CD4-positive, alpha-beta memory T cell (primary cell): ENCODE measurements at places on chromosomes 12 and 14.
A peak's percentile ranks its signal among the peaks of the same experiment; 100 is the strongest.

DNA sequence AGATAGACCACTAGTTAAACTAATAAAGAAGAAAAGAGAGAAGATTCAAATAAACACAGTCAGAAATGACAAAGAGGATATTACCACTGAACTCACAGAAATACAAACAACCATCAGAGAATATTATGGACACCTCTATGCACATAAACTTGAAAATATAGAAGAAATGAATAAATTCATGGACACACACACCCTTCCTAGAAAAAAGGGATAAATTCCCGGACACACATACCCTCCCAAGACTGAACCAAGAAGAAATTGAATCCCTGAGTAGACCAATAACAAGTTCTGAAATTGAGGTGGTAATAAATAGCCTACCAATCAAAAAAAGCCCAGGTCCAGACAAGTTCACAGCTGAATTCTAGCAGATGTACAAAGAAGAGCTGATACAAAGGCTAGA lies 187.9 kb downstream of the SEC23A start:
- DNase-seq = no peak

GRCh38 chr12:52086366-52086765 lies 6.9 kb downstream of the SMIM41 start:
- no peak for DNase-seq

DNA sequence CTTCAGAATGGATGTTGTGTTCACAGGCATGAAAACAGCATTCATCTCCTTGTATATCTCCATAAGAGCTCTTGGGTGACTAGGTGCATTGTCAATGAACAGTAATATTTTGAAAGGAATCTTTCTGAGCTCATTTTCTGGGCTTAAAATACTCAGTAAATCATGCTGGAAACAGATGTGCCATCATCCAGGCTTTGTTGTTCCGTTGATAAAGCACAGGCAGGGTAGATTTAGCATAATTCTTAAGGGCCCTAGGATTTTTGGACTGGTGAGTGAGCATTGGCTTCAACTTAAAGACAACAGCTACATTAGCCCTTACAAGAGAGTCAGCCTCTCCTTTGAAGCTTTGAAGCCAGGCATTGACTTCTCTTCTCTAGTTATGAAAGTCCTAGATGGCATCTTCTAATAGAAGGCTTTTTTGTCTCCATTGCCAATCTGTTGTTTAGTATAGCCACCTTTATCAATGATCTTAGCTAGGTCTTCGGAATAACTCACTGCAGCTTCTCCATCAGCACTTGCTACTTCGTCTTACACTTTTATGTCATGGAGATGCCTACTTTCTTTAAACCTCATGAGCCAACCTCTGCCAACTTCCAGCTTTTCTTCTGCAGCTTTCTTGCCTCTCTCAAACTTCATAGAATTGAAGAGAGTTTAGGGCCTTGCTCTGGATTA lies 79.6 kb upstream of the PSMA6 start:
- DNase-seq = no peak

DNA sequence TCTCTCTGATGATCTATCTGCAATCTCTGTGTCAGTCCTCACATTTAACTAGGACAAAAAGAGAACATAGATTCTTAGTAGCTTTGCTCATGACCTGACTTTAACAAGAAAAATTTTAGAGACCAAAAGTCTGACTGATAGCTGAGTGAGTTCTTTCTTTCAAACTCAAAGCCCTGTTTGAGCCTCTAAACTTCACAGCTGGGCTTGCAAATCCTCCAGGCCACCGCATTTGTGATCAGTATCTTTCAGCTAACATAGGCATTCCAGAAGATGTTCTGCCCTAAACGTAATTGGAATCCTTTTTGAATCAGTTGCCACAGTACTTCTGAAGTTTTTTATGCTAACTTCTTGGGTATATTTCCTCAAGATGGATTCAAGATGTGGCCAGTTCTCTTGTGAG lies 459.0 kb downstream of the DPF3 start:
- no peak for DNase-seq

GRCh38 chr12:131574395-131574771 lies 136.5 kb upstream of the SFSWAP start:
- DNase-seq = no peak

DNA sequence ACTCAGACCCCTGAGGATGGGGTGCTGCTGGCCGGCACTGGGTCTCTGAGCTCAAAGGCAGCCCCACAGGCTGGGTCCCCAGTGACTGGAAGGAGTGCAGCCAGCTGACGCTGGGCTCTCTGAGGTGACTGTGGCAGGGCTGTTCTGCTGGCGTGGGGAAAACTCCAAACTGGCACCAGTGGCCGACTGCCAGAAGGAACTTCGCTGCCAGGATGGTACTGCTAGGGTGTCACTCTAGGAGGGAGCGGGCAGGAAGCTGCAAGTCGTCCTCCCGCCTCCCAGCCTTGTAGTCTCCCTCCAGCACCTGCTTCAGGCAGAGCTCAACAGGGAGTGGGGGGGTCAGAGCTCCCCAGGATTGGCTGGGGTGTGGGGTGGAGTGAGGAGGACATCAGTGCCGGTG lies 41.3 kb downstream of the CDC42BPB start:
- DNase-seq = no peak

- no peak for DNase-seq
These were observed 14.4 kb upstream of the SDR39U1 start for GRCh38 chr14:24456980-24457379.

DNA sequence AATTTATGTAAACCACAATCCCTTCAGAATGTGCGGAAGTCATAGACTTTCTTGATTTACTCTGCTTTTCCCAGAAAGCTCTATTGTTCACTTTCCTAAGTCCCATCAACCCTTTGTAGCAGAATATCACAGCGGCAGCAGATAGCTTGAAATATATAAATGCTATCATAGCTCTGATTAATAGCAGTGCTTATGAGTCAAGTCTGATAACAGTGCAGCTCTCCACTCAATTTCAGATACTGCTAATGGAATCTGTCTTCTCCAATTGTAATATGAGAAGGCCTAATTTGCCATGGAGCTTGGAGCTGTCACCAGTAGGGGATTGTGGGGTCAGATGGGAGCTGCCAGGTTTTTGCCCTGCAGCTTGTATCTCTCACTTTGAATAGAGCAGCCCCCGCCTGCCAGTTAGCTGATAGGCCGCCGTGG lies 10.9 kb downstream of the TMEM260 start:
- DNase-seq = no peak

DNA sequence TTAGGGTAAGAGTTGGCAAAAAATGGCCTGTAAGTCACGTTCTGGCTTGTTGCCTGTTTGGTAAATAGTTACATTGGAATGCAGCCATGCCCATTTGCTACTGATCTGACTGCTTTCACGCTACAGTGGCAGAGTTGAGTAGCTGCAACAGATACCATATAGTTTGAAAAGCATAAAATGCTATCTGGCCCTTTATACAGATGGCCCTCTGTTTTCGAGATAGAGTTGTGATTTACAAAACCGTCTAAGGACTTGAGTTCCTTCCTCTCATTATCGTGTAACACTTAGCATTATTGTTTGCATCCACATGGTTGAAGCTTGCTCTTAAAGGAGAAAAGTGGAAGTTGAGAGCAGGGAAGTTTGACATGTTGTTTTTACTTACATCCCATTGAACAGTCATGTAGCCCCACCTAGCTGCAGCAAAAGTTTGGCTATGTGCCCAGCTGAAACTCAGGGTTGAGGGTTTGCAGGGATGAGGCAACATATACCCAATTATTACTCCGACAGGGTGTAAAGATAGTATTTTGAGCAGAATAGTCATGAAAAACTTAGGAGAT lies 11.3 kb upstream of the SCFD1 start:
- DNase-seq = no peak

DNA sequence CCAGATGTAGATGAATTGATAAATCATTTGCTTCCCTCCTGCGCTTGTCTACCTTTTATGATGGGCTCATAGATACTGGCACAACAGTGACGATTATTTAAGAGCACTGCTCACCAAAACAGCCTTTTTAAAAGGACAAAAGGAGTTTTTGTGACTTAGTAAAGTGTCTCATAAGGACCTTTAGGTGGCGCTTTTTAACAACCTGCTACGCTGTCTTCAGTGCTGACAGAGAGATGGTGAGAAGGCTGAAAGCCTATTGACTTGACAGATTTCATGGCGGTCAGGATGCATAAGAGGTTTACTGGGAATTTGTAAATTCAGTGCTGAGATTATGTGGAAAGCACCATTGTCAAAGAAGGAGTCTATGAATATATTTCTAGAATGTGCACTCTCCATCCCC lies 87.6 kb downstream of the SLC15A5 start:
- no peak for DNase-seq

GRCh38 chr14:99023371-99023770 lies 248.6 kb downstream of the BCL11B start:
- DNase-seq = no peak

- DNase-seq = no peak
These were observed 43.5 kb downstream of the SVOP start for GRCh38 chr12:108977360-108977759.

- no peak for DNase-seq
These were observed 56.9 kb downstream of the OTX2 start for GRCh38 chr14:56753396-56753795.

GRCh38 chr12:107635139-107635538 lies 50.5 kb upstream of the PWP1 start:
- no peak for DNase-seq

GRCh38 chr12:91877022-91877421 lies 268.6 kb downstream of the BTG1 start:
- peak; percentile 92 for DNase-seq

GRCh38 chr12:52618216-52618615 lies at the start of gene KRT73:
Gene KRT73, minus strand, starts transcription at chr12:52618559. Its CDS starts 35 bp downstream, at chr12:52618524.
- DNase-seq = no peak

GRCh38 chr12:115147916-115148315 lies 463.9 kb upstream of the TBX3 start:
- no peak for DNase-seq

DNA sequence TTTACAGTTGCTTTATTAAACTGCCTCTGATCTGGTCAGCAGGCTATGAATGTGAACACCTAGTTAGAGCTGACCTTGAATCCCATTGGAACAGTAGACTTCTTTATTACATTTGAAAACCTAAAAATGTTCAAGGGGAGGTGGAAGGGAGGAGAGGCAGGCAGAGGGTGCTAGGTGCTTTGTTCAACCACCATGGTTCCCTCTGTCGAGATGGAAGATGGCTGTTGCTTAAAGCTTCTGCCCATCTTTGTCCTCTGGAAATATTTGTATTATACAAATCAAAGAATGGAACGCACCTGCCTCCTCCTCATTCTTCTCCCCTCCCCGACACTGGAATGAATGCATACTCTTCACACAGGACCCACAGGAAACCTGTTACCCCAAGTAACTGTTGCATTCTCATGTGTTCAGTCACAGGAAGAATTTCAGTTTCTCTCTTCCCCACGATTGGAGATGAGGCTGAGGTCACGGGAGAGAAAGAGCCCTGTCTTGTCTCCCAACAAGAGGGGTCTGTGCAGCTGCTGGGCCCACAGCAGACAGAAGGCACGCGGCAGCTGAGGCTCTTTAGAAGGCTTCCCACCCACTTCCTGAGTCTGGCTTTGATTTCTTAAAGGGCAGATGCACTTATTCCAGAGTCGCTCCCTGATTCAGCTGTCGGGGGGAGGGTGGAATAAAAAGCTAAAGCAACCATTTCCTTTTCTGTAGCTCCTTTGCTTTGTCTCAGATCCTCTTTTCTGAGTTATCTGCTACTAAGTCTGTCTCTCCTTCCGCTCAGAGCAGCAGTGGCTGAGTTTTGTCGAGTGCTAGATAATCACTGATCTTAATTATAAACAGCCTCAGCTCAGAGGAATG lies 217.9 kb upstream of the BTG1 start:
- peak; percentile 41 for DNase-seq

GRCh38 chr12:128531170-128531569 lies 264.2 kb downstream of the TMEM132C start:
- no peak for DNase-seq

GRCh38 chr14:36522972-36523715 lies 3.1 kb upstream of the NKX2-1 start:
- no peak for DNase-seq

DNA sequence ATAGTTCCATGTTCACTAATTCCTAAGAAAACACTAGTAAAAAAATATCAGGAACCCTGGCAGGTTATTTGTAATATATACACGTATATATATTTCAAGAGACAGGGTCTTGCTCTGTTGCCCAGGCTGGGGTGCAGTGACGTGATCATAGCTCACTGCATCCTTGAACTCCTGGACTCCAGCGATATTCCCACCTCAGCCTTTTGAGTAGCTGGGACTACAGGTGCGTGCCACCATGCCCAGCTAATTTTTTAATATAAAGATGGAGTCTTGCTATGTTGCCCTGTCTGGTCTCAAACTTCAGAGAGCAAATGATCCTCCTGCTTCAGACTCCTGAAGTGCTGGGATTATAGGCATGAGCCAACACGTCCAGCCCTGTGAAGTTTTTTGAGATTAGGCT lies 16.2 kb downstream of the GPRC5A start:
- DNase-seq = no peak

DNA sequence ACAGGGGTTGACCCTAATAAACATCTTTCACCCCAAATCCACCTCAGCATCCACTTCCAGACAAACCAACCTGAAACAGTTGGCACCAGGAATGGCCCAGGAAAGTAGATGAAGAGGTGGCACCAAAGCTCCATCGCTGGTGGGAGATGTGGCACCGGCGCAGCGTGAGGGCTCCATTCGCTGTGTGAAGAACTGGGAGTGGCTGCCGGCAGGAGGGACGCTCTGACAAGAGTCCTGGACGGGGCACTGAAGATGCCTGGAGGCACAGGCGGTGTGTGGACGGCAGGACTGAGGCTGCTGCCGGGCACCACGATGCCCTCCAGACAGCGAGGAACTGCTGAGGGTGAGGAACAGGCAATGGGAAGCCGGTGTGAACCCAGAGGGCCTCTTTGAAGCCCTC lies 29.3 kb downstream of the DIO3 start:
- no peak for DNase-seq

DNA sequence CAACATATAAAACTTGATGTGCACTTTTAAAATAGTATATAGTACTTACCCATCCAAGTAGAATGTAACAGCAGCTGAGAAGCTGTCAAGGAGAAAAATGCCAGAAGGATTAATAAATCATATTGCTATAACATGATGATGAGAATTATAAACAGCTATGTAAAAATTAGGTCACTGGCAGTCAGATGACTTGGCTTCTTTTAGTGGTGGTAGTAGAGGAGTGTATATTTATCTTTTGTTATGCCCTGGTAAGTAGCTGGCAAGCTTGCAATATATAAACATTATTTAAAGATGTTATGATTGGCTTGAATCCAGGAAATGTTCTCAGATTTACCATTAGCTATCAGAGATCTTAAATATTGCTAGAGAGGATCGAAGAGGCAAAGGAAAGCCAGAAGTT lies 471.0 kb upstream of the MGAT4C start:
- no peak for DNase-seq

- DNase-seq = no peak
These were observed 97.2 kb downstream of the PTPRR start for GRCh38 chr12:70823182-70823976.

GRCh38 chr14:96698960-96699539 lies 98.1 kb upstream of the VRK1 start:
- peak; percentile 12 for DNase-seq

GRCh38 chr14:33449268-33449667 lies 501.6 kb downstream of the EGLN3 start:
- no peak for DNase-seq

- no peak for DNase-seq
These were observed 834 bp downstream of the ARHGEF25 start for GRCh38 chr12:57611827-57612710.
